ENCODE measurements at places on chromosomes 1 and 21.

GRCh38 chr21:37511848-37512247 lies 145.3 kb downstream of the DYRK1A start:
- no peak for ATAC-seq

DNA sequence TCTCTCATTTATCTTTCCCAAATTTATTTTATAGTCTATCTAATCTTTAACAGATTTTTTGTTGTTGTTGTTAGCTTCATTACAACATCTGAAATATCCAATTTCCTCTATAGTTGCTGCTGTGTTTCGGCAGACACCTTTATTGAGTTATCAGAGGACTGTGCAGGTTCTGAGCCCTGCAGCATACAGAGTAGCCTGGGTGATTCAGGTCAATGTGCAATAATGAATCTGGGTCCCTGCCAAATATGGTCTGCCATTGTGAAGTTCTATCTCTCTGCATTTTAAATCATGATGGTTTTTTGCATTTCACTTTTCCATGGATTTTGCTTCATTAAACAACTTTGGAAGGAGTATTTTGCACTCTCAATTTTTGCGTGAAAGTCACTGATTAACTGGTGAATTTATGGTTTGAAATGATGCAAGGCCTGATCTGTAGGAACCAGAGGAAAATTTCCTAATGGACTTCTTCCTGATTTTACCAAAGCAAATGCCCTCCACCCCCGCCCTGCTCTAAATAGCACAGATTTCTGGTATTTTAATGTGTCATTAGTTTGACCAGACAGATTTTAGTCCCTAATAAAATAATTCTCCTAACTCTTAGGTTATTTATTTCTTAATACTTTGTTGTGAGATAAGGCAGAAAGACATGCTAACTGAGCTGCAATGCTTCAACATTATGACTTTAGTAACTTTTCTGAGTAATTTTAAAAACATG lies 402.3 kb downstream of the PTBP2 start:
- ATAC-seq = no peak

GRCh38 chr1:204376465-204376864 lies 16.7 kb upstream of the PLEKHA6 start:
- ATAC-seq = no peak

GRCh38 chr1:35807614-35808449 lies at the start of gene AGO4:
AGO4 (plus strand) TSS chr1:35808016; CDS start chr1:35808417, 401 bp downstream.
- peak; percentile 79 for ATAC-seq

DNA sequence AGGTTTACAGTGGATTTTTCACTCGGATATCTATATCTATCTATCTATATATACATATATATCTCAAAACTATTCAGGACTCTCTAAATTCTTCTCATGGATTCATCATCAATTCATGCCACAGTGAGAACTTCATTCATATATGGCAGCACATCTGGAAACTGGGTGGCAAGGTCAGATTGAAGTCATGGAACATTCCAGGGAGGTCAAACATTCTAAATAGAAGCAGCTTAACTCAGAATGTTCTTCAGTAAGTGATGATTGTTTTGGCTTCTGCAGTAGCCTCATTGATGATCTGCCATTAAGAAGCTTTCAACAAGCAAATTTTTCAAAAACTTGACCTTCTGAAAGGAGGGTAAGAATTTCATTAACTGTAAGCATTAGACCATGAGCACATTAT lies 46.9 kb upstream of the ADAMTS1 start:
- ATAC-seq = no peak

DNA sequence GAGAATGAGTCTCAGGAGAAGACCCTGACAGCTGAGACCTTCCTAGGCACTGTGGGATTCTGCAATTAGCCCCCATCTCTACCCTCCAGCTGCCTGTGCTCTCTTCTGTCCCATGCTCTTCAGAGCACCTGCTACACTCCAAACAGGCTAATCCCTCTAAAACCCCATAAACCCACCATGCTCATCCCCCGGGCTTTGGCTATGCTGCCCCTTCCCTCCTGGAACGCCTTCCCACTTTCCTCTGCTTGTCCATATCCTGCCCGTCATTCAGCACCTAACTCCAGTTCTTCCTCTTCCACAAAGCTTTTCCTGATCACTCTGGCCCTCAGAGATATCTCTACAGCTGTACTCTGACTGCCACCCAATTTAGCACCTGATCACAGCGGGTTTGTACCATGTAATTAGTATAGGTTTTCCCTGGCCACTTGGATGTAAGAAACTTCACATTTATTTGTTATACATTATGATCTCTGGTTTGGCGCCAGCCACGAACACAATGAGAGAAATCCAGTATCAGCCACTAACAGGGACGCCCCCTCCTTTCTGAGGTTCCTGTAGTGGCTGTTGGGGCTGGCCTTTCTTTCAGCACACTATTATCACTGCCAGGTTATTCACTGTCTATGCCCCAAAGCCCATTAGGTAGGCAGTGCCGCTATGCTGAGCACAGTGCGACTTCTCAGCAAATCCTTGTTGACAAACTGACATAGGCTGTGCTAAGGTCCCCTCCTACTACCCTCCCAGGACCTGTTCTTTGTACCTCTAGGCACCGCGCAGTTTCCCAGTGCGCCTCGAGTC lies 45.1 kb downstream of the CDC7 start:
- ATAC-seq = no peak

- ATAC-seq = no peak
These were observed 13.9 kb upstream of the CENPF start for GRCh38 chr1:214588963-214589597.

DNA sequence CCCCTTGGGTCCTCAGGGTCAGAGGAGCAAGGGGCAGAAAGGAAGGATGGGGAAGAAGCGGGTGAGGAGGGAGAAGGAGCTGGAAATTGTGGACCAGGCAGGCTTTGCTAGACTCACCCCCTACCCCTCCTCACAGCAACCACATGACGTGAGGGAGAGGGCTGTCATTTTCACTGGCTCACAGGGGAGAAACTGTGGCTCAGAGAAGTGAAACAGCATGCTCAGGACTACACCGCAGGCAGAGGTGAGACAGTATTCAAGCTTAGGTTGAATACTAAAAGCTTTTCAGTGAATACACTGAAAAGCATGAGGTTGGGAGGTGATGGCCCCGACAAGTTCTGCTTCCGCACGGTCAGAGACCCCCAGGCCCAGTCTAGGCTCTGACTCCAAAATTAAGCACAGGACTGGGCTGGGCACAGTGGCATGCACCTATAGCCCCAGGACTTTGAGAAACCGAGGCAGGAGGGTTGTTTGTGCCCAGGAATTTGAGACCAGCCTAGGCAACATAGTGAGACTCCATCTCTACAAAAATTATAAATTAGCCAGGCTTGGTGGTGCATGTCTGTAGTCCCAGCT lies 1.2 kb upstream of the CLEC20A start:
- no peak for ATAC-seq

DNA sequence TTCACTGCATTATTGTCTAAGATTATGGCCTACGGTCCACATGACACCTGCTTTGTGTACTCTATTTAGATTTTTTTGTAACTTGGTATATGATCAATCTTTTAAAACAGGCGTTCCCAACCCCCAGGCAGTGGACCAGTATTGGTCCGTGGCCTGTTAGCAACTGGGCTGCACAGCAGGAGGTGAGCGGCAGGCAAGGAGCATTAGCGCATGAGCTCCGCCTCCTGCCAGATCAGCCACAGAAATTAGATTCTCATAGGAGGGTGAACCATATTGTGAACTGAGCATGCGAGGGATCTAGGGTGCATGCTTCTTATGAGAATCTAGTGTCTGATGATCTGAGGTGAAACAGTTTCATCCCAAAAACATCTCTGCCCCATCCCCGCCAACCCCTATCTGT lies 228.4 kb upstream of the NR5A2 start:
- ATAC-seq = no peak

- ATAC-seq = no peak
These were observed 7.7 kb downstream of the PADI1 start for GRCh38 chr1:17212487-17213121.

DNA sequence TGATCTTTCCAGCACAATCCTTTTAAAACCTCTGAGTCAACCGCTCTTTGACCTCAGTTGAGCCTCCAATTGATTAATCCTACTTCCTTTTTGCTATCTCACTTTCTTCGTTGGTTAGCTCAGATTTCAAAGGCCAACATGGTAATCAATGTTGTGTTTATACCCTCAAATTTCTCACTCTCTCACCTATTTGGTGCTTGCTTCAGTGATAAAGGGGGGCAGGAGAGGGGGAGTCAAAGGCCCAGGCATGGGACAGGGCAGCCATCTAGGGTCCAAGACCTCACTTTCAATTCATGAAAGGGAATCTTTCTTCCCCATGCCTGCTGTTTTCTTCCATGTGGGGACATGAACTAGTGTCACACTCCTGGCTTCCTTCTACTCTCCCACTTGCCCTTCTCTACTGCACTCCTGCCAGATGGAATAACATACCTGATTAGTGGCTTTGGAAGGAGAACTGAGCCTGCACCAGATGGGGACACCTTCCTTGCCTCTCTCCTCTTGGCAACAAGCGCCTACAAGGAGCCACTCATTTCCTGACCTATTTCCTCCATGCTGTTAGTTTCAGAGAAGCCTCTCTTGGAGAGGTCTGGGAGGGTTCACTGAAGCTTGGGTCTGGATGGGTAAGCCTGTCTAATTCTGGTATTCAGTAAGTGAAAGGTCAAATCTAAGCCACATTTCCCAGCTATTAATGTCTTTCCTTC lies 73.3 kb upstream of the ARHGAP29 start:
- no peak for ATAC-seq

DNA sequence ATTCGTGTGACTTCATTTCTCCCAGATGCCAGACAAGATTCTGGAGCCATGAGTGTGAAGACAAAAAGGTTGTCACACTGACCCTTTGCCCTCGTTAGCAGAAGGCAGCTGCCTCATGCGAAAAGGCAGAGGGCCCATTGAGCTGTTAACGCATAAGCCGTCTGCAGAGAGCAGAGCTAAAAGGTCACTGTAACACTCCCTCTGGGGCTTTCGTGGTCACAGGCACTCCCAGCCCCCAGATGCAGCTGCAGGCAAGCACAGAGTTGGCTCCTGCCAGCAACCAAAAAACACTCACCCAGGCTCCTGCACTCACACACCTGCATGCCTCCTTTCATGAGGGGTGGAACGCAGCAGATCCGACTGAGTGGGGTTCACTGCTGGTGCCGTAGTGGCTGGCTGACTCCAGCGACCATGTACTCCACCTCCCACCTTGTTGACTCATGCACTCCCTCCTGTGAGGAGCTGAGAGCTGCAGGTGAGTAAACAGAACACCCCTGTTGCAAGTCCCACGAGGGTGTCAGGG lies 287.5 kb downstream of the SMYD3 start:
- no peak for ATAC-seq

- no peak for ATAC-seq
These were observed 42.2 kb downstream of the SLC37A1 start for GRCh38 chr21:42555756-42556438.

DNA sequence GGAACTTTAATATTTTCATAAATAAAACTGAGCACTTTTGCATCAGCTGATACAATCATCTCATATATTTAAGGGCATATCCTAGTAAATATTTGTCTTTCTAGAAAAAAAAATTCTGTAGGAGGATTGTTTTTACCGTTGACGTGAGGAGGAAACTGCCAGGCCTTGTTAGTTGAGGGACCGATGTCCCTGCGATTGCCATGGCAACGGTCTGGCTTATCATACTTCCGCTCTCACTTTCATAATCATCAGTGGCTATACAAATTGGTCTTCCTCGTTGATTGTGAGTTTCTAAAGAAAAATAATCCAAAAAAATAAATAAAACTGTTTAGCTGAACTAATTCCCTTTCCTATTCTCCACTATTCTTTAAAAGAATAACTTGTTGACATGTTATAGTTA lies 69.3 kb upstream of the ANGPTL3 start:
- ATAC-seq = no peak

- no peak for ATAC-seq
These were observed 8.1 kb upstream of the ACKR1 start for GRCh38 chr1:159196543-159196942.

DNA sequence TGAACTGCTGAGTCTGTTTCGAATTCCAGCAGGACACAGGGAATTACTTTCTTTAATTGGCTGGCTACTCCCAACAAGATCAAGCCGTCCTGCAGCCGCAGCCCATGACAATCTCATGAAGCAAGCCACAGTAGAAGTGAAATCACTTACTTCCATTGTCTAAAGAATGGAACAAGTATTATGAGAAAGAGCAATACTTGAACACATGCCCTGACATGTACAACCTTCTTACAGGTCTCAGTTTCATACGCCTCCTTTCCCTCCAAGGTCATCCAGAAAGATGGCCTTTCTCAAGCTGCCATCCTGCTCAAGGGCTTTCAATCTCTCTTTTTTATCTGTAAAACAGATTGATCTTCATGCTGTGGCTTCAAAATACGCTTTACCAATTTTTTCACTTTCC lies 85.1 kb downstream of the PCSK9 start:
- ATAC-seq = no peak

- no peak for ATAC-seq
These were observed 42.0 kb downstream of the GNG12 start for GRCh38 chr1:67791261-67791660.

- ATAC-seq = no peak
These were observed 40.5 kb downstream of the PATJ start for GRCh38 chr1:61782771-61783170.

GRCh38 chr1:244920911-244921761 lies 56.8 kb upstream of the HNRNPU start:
- peak; percentile 65 for ATAC-seq

- ATAC-seq = no peak
These were observed 10.7 kb upstream of the SDC3 start for GRCh38 chr1:30919025-30919881.

DNA sequence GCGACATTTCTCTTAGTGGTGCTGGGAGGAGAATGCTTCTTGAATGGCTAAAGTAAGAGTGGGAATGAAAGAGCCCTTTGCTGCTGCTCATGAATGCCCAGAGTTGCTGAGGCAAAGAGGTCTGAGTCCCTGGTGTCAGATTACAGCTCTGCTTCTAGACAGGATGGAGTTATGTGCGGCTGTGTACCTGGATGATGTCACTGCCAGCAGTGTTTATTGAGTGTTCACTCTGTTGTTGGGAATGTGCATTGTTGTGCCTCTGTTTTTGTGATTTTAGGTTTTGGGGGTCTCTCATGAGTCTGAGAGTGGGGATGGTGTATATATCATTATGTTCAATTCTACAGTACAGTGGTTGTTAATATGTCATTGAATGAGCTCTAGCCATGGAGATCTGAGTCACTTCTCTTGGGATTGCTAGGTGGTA lies 2.7 kb downstream of the CDC14A start:
- ATAC-seq = no peak

DNA sequence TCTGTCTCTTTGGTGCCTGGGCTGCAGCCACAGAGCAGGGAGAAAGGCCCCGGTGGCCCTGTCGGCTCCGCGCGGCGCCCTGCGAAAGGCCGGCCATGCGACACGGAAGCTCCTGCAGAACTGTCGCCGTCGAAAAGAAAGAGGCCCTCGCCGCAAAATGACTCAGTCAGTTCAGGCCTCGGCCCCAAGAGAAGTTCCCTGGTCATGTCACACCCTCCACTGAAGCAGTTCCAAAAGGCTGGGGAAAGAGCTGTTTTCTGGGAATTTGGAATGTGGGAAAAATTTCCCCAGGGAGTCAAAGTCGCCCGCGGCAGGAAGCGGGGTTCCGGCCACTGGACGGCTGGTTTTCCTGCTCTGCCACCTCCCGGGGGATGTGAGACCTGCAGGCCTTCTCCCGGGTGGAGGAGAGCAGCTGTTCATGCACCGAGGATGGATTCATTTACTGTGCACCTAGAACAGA lies 115.8 kb upstream of the ZNF678 start:
- ATAC-seq = no peak

- ATAC-seq = no peak
These were observed 245.6 kb upstream of the KAZN start for GRCh38 chr1:14352897-14353296.

Measured in stimulated activated memory B cell treated with anti-CD40 and anti-IgM and Interleukin-4, amounts not matched to agents 10 μg/mL and 1 μg/mL and 100 μg/mL, for 72 hours (primary cell).